ENCODE measurements at places on chromosomes 12 and 14.

GRCh38 chr14:24224618-24225071 lies 7.5 kb downstream of the NEDD8 start:
- no peak for DNase-seq

DNA sequence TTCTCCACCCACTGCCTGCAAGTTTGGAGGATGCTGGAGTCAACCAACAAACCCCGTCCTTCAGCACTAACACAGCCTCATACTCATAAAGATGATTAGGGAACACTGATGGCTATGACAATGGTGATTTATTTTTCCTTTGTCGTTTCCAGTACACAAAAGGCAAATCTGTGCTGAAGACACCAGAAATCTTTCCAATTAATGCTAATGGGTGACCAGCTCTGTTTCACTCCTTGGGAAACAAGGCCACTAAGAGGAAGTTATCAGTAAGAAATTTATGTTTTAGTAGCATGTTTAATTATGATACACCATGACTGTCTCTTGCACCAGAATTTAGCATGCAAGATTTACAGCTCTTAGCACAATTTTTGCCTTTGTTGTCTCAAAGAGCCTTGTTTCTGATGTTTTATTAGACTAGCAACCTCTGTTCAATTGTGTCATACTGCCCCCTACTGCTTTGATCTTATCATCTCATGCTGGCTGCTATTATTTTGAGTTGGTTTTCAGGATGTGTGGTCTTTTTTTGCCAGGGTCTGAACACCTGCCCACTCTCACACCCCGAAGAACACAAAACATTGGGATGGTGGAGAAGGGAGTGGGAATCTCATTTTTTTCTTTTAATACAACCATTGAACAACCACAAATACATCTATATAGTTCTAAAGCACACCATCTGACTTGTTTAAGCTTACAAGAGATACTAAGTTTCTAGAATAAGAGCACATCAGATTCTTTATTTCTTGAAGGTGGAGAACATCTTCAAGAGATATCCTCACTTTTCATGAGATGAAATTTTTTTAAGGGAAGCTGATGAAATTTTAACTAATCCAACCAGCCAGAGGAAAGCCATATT lies 160.9 kb downstream of the SPTSSA start:
- DNase-seq = no peak

GRCh38 chr12:121751034-121751433 lies 38.5 kb downstream of the TMEM120B start:
- DNase-seq = no peak

- DNase-seq = no peak
Observed at GRCh38 chr12:68641138-68641537, 30.4 kb downstream of the RAP1B start.

GRCh38 chr12:10386857-10387256 lies 3.0 kb downstream of the KLRK1 start:
- DNase-seq = no peak

DNA sequence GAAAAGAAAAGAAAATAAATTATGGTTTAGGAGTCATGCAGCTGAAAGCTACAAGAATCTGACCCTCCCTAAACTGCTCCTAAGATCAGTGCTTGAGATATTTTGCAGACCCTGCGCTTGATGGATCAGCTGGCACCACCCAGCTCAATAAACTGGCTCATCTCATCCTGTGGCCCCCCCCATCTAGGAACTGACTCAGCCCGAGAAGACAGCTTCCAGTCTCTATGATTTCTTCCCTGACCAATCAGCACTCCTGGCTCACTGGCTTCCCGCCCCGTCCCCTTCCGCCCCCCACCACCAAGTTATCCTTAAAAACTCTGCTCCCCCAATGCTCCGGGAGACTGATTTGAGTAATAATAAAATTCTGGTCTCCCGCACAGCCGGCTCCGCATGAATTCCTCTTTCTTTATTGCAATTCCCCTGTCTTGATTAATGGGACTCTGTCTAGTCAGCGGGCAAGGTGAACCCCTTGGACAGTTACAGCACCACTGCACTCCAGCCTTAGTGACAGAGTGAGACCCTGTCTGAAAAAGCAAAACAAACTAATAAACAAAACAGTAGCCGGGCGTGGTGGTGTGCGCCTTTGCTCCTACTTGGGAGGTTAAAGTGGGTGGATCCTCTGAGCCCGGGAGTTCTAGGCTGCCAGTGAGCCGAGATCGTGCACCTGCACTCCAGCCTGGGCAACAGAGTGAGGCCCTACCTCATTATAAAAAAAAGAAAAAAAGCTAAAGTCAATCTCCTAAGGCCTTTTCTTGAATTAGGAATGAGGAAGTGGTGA lies 24.5 kb upstream of the SPTLC2 start:
- no peak for DNase-seq

- no peak for DNase-seq
Observed at GRCh38 chr12:110277530-110278254, 3.4 kb upstream of the ATP2A2 start.

DNA sequence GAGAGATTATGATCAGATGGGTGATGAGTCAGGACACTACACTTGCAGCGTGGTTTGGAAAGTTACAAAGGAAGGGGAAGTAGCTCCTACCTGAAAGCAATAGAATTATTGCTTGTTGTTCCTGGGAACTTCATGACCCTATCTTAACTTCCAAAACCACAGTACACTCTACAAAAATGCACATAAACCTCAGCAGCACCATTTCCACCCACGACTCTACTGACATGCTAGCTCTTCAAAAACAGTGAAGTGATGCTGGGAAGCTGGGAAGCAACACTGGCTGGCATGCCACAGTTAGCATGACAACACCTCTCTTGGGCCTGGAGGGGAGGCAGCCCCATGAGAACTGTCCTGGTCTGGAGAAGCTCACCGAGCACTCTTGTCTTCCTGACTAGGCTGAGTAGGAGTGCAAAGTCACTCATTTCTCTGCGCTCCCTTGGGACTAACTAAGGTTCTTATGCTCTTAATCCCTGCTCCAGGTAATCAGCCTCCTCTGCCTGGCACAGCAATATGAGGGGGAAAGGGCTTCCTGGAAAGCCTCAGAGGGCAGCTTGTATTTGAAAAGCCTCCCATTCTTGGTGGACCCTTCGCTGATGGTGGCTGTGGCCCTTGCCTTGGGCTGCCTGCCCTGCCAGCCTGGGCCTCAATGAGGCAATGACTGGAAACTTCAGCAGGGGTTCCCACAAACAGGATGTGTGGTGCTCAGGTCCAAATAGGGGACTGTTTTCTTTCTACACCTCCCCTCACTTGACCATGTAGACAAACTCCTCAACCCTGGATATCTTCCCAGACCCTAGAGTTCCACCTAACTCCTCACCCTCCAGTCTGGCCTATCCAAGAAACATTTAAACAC lies 1.2 kb downstream of the KRT3 start:
- no peak for DNase-seq
